ENCODE measurements at places on chromosomes 7 and 10.

- no peak for DNase-seq
Measured at GRCh38 chr10:69234447-69234846, 14.3 kb downstream of the HKDC1 start.

- DNase-seq, result no peak
Measured at GRCh38 chr10:88095778-88096431, 232.5 kb downstream of the PTEN start.

GRCh38 chr10:77244746-77245145 is 392.9 kb downstream of the KCNMA1 start:
- DNase-seq, result no peak

DNA sequence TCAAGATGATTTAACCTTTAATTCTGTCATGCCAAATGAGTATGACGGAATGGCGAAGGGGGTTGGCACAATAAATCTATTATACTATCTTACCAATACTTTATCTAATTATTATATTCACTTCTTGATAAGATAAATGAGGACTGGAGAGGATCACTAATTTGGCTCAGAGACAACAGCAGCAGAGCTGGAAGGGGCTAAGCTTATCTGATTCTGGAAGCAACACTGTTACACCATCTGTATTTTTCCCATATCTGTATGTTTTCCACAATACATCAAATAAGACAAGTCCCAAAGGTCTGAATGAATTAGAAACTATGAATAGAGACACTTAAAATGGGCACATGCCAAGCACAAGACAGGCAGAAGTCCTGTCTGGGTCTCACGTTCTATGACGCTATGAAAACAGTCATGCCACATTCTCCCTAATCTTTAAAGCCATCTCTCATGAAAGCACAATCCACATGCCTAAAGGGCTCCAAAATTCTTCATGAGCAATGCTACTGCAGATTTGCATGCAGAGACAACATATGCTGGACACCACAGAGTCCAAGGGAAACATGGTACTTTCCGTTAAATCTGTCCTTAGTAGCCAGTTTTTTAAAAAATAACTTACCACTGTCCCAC is 88.3 kb downstream of the SLC25A13 start:
- no peak for DNase-seq

GRCh38 chr7:17854261-17855047 is 85.8 kb downstream of the SNX13 start:
- no peak for DNase-seq
